ENCODE measurements at places on chromosomes 6 and 20.

GRCh38 chr6:136728033-136728939 lies 64.0 kb downstream of the MAP3K5 start:
- DNase-seq = no peak

- peak; percentile 80 for DNase-seq
These were observed 2.8 kb upstream of the HTR1B start for GRCh38 chr6:77466055-77466450.

GRCh38 chr20:48597521-48598302 lies 230.1 kb downstream of the PREX1 start:
- no peak for DNase-seq

- no peak for DNase-seq
These were observed 58.6 kb downstream of the GFOD1 start for GRCh38 chr6:13428583-13429405.

Measured in lung microvascular endothelial cell (primary cell).